Activated CD4-positive, alpha-beta T cell treated with anti-CD3 and anti-CD28 coated beads, Interleukin-2, amount 10 ng/mL, durations not matched to agents 7 days and 5 days (primary cell): ENCODE measurements at places on chromosomes 3 and 15. TPM values are rescaled to one million over a fixed set of nuclear protein-coding genes. Genes with fewer than 3 reads are reported as not detected.

C3orf80 gene
- total RNA-seq = not detected

- no peak for DNase-seq
Observed at GRCh38 chr3:132231633-132232032, 85.6 kb upstream of the ACP3 start.

C3orf20 gene
- total RNA-seq = 0.10 TPM

GRCh38 chr15:42332331-42332730 lies 27.0 kb upstream of the CAPN3 start:
- DNase-seq = no peak

DNA sequence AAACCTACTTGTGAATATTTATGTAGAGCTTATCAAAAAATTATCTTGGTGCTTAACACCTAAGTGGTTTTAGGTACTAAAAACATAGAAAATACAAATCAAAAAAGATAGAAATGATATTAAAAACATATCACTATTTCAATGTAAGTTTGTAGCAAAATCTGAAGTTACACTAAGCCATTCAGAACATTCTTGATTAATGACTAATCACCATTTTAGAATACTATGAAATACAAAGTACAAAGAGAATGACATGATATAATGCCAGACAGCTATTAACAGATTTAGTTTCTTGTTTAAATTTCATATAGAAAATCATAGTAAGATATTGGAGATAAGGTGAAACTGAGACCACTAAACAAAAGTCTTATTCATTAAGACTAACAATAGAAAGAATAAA lies 169.7 kb upstream of the AGTR1 start:
- no peak for DNase-seq

DNA sequence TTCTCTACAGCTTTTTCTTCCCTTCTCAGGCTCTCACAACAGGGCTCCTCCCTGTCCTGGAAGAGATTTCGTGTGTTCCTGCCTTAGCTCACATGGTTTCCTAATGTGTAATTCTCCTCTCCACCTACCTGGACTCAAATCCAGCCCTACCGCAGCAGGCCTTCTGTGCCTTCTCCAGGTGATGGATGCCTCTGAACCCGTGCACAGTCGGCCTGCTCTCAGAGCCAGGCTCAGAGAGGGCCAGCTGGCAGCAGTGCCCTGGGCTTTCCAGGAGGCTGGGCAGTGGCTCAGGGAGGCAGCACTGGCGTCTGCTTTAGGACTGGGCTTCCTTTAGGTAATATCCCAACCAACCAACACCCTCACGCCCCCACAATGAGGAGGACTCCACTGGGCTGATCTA lies 123.2 kb upstream of the TMC3 start:
- no peak for DNase-seq

DNA sequence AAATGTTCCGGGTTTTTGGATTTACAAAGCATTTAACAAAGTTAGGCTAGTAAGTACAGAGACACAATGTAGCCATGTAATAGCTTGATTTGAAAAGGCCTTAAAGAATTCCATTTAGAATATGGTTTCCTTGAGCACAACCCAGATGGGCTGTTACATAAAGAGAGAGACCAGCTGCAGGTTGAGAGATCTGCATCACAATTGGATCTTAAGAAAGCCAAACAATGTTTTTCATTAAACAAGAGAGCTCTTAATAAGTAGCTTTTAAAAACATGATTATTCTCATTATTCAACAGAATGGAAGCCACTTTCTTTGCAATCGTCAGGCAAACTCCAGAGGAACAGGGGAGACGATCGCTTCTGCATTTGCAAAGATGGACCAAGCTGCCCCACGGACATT lies 300.3 kb downstream of the OCA2 start:
- no peak for DNase-seq

MEGF11 gene
- not detected for total RNA-seq

SLC15A2 gene
- total RNA-seq = 2.2 TPM

DNA sequence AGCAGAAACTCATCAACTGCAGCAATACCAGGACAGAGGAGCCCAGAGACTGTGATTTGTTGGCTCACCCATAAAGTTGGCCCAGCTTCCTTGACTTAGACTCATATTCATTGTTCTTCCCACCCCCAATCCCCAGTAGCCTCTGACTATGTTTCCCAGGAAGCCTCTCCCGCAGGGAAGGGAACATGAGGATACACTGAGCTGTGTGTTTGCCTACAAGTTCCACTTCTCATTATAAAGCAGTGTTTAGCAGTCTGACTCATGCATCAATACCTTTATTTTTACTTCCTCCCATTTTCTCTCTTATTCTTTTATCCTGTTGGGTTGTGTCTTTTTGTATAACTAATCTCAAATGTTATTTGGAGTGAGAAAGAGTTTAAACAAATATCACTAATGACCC lies 111.6 kb upstream of the PHLDB2 start:
- no peak for DNase-seq

GRCh38 chr3:24773798-24774197 lies 279.1 kb upstream of the THRB start:
- no peak for DNase-seq

DNA sequence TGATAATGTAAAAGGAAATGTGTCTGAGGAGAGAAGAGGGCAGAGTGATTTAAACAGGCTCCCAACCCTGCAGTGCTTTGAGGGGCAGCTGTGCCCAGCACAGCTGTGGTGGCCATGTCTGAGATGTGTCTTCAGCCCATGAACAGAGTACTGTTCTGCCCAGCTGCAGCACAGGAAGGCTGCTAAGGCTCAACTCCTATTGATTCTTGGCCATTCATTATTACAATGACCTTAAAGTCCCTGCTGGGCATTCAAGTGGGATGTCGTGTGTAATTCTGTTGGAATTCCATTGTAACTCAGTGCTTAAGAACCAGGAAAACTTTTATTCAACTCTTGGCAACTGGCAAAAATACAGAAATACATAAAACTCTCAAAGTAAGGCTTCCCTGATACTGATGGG lies 229.3 kb downstream of the MCTP2 start:
- DNase-seq = no peak

DNA sequence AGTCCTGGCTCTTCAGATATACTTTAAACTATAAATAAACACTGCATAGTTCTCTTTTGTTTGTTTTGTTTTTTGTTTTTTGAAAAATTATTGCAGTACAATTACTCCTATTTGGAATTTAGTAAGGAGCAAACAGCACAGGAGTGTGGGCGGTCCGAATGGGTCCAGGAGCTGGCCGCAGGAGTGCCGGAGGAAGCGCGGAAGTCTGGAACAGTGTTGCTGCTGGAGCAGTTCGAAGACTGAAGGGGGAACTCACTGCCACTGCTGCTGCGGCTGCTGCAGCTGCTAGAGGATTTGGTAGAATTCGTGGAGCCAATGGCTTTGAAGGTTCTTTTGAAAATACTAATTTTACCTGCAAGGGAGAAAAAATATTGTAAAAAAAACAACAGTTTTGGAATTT lies 329.9 kb downstream of the ZNF385D start:
- no peak for DNase-seq

DNA sequence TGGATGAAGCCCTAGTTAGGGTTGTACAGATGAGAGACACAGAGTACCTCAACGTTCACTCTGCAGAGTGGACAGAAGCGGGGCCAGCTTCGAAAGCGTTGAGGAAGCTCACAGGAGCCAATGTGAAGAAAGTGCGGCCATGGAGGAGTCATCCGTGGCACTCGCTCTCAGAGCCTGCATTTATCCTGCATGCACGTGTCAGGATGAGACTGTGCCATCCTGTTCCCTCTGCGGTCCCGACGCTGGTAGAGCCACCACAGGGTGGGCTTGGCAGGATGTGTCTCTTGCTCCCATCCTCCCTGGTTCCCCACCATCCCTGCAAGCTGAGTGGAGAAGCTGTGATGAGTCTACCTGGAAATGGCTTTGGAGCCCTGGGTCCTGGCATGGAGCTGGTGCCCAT lies 39.3 kb downstream of the KLHL25 start:
- no peak for DNase-seq

- no peak for DNase-seq
Observed at GRCh38 chr3:142614059-142614626, 17.9 kb downstream of the PLS1 start.

GRCh38 chr15:46413799-46414198 lies 779.0 kb downstream of the SQOR start:
- DNase-seq = no peak

ALDH1A2 gene
- not detected for total RNA-seq

- no peak for DNase-seq
Observed at GRCh38 chr3:176615826-176616225, 581.5 kb downstream of the TBL1XR1 start.

DNA sequence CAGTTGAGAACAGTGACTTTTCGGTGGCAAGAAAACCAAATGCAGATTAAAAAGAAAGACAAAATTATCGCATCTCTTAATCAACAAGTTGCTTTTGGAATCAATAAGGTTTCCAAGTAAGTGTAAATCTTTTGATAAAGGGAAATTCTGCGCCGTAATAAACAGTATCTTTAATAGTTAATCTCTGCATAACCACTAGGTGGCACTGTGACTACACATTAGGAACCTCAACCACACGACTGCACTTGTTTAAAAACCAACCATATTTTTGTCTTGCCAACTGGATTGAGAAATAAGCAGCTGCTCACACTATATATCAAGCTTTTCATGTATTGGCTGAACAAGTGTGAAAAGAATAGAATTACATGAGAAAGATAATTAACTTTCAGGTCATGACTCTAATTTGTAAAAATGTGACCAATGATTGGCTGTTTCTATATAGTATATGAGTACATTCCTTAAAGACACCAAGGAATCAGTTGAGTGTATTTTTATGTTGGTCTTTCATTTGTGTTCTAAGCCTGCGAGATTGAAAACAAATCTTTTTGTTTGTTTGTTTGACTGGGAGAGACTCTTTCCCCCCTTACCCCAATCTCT lies 72.7 kb downstream of the DZIP3 start:
- DNase-seq = peak; percentile 77

- no peak for DNase-seq
Observed at GRCh38 chr15:45262906-45263461, 10.9 kb downstream of the SLC28A2 start.

WDR53 gene
- total RNA-seq = 19.5 TPM

- no peak for DNase-seq
Observed at GRCh38 chr15:43799209-43799944, 643 bp downstream of the SERINC4 start.

DNA sequence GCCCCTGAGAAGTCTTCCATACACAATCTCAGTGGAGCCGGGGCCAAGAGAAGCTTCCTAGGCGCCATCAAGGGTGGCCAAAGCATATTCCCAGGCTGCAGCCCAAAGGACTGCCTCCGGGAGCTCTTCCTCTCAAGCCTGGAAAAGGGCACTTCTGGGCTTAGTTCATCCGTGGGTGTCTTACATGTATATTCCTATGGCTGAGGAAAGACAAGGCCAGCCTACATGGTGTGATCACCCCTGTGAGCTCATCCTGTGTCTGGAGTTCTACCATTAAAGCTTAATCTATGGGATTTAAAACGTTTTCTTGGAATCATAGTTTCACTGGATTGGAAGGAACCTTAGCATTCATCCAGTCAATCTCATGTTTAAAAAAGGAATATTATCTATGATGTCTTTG lies 21.9 kb upstream of the TIMP4 start:
- DNase-seq = no peak

LEKR1 gene
- 0.47 TPM for total RNA-seq

GRCh38 chr3:12833222-12834161 lies 7.9 kb downstream of the RPL32 start:
- no peak for DNase-seq

DNA sequence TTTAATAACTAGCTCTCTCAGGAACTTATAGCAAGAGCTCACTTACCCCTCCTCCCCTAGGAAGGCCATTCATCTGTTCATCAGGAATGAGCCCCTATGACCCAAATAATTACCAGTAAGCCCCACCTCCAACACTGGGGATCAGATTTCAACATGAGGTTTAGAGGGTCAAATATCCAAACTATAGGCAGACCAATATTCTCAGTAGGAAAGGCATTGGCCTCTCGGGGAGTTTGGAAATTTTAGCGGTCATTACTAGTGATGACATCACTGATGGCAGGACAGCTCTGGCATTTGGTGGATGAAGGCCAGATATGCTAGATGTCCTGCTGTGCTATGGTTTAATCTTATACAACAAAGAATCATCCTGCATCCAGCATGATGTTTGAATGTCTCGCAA lies 15.2 kb upstream of the CD47 start:
- no peak for DNase-seq

DNA sequence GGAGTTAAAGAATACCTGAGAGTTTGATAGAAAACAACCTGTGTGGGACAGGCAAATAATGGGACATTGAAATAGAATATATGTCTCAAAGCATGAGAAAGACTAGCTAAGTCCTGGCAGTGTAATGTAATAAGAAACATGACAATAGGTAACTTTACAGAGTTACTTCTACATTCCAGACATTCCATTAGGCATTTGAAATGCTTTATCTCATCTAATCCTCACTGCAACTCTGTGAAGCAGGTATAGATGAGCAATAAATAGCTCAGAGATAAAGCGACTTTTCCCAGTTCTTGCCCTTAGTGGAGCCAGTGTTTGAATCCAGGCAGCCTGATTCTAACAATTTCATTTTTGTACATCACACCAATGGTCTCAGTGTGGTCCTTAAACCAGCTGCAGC lies 76.8 kb downstream of the CPNE4 start:
- no peak for DNase-seq

DNA sequence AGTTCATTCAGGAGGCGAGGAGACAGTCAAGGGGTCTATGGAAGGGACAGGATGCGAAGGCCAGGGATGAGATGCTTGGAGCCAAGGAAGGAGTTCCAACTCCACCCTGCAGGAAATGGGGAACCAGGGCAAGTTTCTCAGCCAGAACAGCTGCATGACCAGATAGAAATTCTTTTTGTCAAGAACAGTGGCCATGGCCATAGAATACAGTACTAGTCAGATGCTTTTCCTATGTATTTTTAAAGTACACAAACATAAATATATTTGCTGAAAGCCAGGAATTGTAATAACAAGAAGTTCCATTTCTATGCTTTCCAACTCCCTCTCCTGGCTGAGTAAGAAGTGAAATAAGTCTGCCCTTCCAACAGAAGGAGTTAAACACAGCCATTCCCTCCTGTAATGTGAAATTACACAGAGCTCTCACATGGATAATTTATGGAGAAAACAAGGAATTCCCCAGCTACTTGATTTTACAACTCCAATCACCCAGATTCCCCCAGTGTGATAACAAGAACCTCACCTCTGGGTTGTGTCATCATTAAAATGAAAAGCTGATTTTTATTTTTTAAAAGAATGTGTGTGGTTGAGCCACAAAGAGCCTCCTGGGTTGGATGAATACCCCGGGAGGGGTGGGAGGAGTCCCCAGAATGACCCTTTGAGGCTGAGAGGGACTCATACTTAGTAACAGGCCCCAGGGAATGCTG lies 124.6 kb upstream of the ARHGEF3 start:
- no peak for DNase-seq

NTRK3 gene
- total RNA-seq = not detected

- no peak for DNase-seq
Observed at GRCh38 chr15:75809986-75810750, 33.1 kb upstream of the UBE2Q2 start.

DNA sequence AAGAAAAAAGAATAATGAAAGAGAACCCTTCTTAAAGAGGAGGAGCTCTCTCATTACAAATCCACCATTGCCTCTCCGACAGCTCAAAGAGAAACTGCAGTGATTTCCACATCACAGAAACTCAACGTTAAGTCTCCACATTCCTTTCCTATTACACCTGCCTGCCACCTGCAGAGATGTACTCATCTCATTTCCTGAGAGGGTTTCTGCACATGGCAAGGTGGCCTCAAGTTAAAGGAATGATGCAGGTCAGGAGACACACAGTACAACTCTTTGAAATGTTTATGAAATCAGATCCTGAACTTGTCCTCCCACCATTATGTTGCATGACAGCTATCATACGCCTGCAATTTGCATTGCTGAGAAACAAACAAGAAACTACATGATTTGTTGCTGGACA lies 458.4 kb upstream of the ADAMTS9 start:
- no peak for DNase-seq
